Left ventricle myocardium inferior (tissue), 1 donor: ENCODE measurements at places on chromosomes 7 and 10. TPM values are rescaled to one million over a fixed set of nuclear protein-coding genes. Genes with fewer than 3 reads are reported as not detected.

DNA sequence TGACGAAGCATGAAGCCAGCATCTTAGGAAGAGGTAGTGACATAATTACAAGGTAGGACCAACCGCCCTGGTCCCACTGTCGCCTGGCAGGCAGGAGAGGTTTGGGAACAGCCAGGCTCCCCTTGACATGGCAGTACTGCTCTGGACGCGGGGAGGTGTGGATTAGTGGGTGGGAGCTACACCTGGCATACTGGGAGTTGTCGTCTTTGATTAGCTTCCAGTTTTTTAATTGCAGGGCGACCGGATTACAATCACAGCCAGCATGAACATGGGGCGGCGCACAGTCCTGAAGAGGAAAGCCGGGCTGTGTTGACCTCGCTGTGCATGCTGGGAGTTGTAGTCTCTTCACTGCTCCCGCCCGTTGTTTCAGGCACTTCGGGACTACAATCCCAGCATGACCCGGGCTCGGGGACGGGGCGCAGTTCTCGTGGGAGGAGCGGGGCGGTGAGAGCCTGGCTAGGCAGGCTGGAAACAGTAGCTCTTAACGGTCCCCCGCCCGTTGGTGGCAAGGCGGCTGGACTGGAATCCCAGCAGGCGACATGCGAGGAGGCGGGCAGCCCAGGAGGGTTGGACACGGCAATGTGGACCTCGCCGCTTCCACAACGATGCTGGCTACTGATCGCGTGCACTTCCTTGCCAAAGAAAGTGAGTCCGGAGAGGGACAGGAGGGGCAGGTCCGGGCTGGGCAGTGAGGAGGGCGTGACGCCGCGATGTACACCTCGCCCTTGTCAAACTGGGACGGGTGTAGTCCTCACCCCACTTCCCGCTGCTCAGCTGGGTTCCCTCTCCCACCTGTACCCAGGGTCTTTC is 98.0 kb upstream of the ZNF722 start:
- peak; percentile 93 for DNase-seq

SH2B2 gene
- 1.0 TPM for total RNA-seq

DNA sequence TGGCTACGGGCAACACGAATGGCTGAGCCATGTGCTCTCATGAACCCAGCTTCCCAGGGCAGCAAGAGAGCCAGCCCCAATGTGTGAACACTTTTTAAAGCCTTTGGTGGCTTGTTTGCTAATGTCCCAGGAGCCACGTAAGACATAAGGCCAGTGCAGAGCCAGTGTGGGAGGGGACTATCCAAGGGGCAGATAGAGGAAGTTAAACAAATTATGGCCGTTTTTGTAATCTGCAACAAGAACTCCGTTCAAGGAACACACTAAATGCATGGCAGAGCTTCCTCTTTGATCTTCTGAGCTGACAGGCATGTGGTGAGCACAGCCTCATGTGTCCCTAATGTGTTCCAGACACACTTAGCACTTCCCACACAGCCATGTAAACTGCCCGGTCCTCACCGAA is 133.3 kb downstream of the TEX36 start:
- DNase-seq = no peak

ASB15 gene
- total RNA-seq = 76.8 TPM

- no peak for DNase-seq
These were observed 37.4 kb downstream of the USP54 start for GRCh38 chr10:73553761-73554160.

DNA sequence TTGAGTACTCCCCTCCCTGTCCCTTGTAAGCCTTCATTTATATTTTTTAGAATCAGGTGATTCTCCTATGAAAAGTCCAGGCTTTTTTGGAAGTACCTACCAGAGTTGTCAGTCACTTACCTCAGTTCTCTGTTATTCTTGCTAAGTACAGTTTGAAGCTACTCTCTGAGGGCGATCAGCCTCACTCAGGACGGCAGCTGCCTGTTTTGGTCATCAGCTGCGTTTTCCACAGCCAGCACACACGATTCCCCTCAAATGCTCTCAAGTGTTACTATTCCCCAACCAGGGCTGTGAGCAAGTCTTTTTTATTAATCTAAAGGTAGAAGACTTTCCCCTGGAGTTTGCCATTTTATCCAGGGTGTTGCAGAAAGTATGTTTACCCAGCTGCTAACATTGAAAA is 328.6 kb downstream of the SUGCT start:
- no peak for DNase-seq

PNLIPRP1 gene
- not detected for total RNA-seq

SHH gene
- total RNA-seq = not detected

ZNF783 gene
- total RNA-seq = 4.5 TPM

PALD1 gene
- 5.1 TPM for total RNA-seq

GRCh38 chr10:132663666-132664365 is 122.1 kb downstream of the NKX6-2 start:
- DNase-seq = no peak

DNA sequence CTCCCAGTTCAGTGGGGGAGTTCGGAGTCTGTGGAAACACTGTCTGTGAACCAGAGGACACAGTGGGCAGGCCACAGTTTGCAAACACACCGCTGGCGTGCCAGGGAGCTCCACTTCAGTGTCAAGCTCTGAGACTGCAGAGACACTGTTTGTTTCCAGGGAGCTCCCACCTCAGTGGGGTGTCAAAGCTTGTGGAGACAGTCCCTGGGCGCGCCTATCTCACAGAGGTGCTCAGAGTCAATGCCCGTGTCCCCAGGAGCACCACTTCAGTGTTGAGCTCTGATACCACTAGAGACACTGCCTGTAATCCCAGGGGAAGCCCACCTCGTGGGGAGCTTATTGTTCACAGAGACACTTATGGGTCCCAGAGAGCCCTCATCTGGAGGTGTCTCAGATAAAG is 4.3 kb downstream of the MYO1G start:
- DNase-seq = no peak

- no peak for DNase-seq
These were observed 767 bp downstream of the EIF4EBP2 start for GRCh38 chr10:70404787-70405036.

DNA sequence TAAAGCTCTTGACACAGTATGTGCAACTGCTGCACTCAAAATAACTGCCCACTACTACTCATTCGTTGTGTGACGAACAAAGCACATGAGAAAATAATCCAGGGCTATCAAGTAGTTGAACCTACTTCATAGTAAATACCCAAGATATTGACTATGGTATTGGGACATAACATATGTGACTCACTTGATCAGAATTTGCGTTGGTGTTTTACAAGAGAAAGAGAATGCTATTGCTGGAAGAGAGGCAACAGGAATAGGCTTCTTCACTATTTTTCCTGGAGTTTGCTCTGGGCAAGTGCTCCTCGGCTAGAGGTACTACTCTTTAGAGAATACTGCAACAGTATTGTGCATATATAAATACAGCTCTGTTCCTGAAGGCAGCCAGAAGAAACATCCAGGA is 2.5 kb downstream of the DGKB start:
- DNase-seq = no peak

- no peak for DNase-seq
These were observed 28.9 kb upstream of the PCGF5 start for GRCh38 chr10:91191584-91191919.

- no peak for DNase-seq
These were observed 58.5 kb downstream of the PWWP2B start for GRCh38 chr10:132455441-132455971.

- DNase-seq = no peak
These were observed 2.1 kb upstream of the BNIP3 start for GRCh38 chr10:131983780-131984179.

NEUROG3 gene
- not detected for total RNA-seq

- DNase-seq = no peak
These were observed 3.7 kb downstream of the RGS10 start for GRCh38 chr10:119538632-119539358.

HOXA5 gene
- total RNA-seq = not detected

CALHM1 gene
- total RNA-seq = not detected

PSD gene
- 0.93 TPM for total RNA-seq

GRCh38 chr7:101201695-101202602 is 1.1 kb upstream of the MOGAT3 start:
- no peak for DNase-seq

GRCh38 chr7:27314111-27314510 is 71.5 kb downstream of the EVX1 start:
- DNase-seq = no peak

DNA sequence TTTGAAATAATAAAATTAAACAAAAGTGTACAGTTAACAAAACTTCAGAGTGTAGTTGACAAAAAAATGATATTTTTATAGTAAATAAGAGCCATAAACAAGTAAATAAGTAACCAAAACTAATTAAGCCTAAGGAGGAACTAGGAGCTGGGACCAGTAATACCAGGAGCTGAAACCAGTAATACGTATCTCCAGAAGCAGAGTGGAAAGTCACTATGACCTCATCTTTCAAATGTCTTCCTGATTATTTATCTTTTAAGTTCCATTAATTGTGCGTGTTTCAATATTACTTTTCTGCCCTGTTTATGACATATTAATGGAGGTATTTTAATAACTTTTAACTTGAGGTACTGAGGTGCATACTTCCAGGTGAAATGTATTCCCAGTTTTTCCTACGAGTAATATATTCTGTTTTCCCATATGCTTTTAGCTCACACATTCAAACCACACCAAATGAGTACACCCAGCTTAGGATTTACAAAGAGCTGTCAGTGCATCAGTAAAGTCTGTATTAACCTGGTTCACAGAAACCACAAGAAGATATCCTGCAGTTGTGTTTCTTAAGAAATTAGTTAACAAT is 283.7 kb upstream of the HGF start:
- DNase-seq = no peak

DNA sequence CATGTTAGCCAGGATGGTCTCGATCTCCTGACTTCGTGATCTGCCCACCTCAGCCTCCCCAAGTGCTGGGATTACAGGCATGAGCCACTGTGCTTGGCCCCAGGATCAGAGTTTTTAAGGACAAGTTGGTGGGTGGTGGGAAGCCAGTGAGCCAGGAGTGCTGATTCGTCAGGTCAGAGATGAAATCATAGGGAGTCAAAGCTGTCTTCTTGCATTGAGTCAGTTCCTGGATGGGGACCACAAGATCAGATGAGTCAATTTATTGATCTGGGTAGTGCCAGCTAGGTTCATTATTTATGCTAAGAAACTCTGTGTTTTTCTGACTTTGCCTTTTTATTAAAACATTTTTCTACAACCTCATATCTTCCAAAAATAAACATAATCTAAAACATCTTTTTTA is 423.8 kb downstream of the ARL4A start:
- DNase-seq = no peak

DNA sequence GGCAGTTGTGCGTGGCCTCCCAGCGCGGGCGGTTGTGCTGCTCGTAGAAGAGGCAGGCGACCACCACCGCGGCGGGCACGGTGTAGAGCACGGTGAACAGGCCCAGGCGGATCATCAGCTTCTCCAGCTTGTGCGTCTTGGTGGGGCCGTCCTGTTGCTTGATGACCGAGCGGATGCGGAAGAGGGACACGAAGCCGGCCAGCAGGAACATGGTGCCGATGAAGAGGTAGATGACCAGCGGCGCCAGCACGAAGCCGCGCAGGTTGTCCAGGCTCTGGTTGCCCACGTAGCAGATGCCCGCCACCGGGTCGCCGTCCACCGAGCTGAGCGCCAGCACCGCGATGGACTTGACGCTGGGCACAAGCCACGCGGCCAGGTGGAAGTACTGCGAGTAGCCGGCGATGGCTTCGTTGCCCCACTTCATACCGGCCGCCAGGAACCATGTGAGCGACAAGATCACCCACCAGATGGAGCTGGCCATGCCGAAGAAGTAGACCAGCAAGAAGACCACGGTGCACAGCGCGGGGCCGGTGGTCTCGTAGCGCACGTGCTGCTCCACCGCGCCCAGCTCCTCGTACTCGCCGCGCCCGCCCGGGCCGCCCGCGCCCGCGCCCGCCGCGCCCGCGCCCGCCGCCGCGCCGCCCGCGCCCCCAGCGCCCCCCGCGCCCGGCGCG is 2.2 kb downstream of the FZD8 start:
- DNase-seq = peak; percentile 19

GRCh38 chr7:43625453-43625852 is 42.5 kb downstream of the STK17A start:
- no peak for DNase-seq

DNA sequence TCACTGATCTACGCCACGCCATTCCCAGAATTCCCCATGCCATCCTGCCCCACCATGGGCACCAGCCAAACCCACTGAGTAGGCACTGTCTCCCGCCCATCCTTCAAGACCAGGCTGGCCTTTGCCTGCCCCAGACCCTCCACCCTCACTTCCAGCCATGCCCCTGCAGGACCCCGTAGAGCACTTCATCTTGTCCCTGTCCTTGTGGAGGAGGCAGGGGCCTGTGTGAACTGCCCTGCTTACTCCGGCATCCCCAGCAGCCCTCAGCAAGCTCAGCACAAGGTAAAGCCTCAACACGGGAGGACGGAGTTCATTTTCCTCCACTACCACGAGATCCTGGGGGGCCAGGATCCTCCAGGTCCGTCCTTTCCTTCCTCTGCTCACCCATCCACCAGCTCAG is 577.7 kb downstream of the PTPRN2 start:
- DNase-seq = no peak

DNA sequence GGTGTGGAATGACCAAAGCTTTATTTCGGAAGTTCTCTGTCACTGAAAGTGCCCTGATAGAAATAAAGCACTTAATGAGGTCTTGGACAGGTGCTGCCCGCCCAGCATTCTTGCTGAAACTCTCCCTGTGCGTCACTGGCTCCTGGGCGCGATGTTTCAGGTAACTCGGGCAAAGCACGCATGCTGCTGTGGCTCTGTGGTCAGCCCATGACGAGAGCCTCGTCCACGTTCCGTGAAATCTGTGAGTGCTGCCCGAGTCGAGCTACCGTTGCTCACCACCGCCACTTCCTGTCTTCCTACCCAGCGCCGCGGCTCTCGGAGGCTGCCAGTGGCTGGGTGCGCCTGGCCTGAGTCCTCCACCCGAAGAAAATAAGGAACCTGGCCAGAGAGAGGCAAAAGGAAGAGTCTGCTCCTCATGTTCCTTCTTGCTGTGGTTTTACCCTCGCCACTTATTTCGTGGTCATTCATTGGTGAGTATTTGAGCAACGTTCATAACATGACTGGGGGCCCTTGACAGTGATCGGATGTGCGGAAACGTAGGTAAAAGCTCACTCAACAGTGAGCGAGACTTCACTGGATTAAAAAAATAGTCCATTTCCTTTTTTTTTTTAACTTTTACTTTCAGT is 95.5 kb downstream of the MAP3K8 start:
- peak; percentile 70 for DNase-seq

LAMB4 gene
- total RNA-seq = 0.33 TPM

- peak; percentile 16 for DNase-seq
These were observed 6.2 kb upstream of the MYL7 start for GRCh38 chr7:44147026-44147991.

GRCh38 chr10:98078774-98079173 is 48.4 kb upstream of the CRTAC1 start:
- DNase-seq = no peak

- DNase-seq = no peak
These were observed 16.8 kb downstream of the MACC1 start for GRCh38 chr7:20200361-20200760.

- DNase-seq = no peak
These were observed 114.8 kb upstream of the LANCL2 start for GRCh38 chr7:55250313-55250712.

ANKRD1 gene
- 2,047 TPM for total RNA-seq

SUV39H2 gene
- 4.8 TPM for total RNA-seq

DNA sequence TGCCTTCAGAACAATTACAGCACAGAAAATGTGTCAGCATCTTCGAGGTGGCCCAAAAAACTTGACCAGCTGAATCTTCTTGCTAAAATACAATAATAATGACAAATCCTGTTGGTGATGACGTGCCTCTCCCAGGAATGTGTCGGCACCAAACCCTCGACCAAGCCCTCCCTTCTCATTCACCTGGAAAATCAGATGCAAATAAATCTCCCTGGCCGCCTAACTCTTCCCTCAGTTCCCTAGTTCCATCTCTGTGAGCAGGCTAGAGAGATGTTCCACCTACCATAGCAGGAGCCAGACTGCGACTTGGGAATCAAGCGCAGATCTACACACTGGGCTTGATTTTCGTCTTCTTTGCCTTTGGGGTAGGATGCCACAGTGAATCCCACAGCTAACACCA is 4.1 kb downstream of the PRSS1 start:
- no peak for DNase-seq
